Stimulated activated effector memory CD8-positive, alpha-beta T cell treated with anti-CD3 and anti-CD28 coated beads, Interleukin-12 subunit alpha, Interleukin-12 subunit beta, amount 100 ng/mL, for 72 hours (primary cell): ENCODE measurements at places on chromosomes 16 and 17.

DNA sequence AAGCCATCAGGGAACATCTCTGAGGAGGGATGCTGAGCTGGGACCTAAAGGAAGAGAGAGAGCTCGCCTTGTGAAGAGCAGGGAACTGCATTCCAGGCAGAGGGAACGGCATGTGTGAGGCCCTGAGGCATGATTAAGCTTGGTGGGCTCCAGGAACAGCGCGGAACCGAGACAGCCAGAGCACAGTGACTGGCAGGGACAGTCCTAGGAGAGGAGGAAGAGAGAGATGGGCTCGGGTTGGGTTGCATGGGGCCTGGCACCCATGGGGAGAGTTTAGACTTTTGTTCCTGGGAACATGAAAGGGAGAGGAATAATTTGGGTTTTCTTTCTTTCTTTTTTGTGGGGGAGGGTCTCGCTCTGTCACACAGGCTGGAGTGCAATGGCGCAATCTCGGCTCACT lies 39.2 kb upstream of the CPNE2 start:
- DNase-seq, result no peak

- no peak for DNase-seq
Measured at GRCh38 chr16:88338111-88338510, 44.6 kb upstream of the ZNF469 start.

GRCh38 chr17:59355702-59356325 lies 24.4 kb downstream of the YPEL2 start:
- DNase-seq, result no peak

DNA sequence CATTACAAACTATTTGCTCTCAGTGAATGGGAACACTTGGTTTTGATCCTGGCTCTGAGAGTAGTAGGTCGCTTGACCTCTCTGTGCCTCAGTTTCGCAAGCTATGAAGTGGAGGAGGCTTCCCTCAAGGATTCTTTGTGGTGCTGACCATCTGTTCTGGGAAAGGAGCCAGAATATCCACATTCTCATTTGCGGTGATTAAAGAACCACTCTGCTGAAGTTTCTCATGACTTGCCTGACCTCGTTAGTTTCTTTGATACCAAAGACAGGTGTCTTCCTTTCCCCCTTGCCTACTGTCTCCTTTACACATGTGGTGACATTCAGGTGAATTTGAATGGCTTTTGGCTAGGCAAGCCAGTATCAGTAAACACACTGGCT lies 116.0 kb downstream of the SNX29 start:
- DNase-seq, result no peak

DNA sequence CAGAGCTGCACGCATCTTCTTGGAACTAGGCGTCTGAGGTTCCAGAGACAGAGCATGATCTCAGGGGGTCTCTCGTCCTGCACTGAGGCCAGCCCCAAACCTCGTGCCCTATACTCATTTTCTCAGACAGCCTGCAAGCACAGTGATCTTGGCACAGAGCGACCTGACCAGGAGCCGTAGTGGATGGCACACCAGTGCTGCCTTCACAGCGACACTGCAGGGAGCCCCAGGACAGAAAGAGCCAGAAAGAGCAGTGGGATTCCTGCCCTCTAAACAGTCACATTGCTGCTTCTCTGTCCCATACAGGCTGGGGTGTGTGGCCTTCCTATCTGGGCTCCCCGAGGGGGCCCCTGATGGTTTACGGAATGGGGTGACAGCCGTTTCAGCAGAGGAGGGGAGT lies 131.0 kb downstream of the RBFOX3 start:
- no peak for DNase-seq

DNA sequence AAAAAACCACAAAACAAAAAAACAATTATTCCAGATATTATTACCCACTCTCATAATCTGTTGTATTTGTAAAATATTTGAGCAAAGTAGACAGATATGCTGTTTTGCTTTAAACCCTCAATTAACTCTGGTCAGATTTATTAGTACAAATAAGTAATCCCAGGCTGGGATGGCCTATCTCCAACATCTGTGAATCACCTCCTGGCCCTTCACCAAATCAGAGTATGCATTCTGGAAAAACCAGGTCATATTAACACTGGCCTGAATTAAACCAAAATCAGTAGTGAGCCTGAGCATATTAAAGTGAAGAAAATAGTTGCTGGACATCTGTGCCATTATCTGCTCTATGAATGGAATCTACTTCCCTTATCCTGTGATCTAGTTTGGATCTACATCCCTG lies 41.0 kb downstream of the STAT3 start:
- DNase-seq, result no peak

- no peak for DNase-seq
Measured at GRCh38 chr17:51820252-51820651, 338.3 kb downstream of the CA10 start.

DNA sequence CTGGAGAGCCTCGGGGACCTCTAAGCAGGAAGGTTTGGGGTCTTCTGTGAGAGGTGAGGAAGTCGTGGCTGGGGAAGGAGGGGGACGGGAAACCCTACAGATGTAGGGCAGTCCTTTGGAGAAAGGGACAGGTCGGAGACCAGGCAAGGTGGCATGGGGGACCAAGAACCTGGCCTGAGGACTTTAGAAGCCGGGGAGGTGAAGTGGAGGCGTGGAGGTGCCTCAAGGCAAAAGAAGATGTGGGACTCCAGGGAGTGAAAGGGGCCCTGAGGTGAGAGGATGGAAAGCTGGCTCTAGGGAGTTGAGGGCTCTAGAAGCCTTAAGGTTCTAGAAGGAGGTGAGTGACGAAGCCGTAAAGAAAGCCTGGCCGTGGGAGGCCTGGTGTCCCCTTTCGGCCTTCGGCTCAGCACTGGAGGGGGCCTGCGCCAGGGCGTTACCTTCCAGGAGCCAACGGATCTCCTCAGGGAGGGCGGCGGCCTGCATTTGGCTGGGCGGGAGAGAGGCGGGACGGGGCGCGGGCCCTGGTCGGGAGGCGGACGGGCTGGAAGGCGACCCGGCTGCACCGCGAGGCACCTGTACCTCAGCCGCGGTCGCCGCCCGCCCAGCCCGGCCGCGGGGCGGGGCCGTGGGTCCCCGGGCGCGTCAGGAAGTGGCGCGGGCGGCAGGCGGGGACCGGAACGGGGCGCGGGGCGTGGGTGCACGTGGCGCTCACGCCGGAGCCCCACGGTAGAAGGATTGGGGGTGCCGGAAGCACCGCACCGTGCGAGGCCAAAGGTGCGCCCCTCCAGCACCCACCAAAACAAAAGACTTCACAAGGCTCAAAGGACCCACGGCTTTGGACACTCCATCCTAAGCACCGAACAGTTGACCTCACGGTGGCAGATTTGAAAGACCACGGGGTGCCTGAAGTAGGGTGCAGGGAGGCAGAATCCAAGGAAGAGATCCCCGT lies at the start of gene SKAP1:
SKAP1 (minus strand) TSS at position 577 of the 949 bp plus-strand sequence.
- peak; percentile 79 for DNase-seq

GRCh38 chr17:1182811-1183170 lies 3.0 kb upstream of the ABR start:
- no peak for DNase-seq

DNA sequence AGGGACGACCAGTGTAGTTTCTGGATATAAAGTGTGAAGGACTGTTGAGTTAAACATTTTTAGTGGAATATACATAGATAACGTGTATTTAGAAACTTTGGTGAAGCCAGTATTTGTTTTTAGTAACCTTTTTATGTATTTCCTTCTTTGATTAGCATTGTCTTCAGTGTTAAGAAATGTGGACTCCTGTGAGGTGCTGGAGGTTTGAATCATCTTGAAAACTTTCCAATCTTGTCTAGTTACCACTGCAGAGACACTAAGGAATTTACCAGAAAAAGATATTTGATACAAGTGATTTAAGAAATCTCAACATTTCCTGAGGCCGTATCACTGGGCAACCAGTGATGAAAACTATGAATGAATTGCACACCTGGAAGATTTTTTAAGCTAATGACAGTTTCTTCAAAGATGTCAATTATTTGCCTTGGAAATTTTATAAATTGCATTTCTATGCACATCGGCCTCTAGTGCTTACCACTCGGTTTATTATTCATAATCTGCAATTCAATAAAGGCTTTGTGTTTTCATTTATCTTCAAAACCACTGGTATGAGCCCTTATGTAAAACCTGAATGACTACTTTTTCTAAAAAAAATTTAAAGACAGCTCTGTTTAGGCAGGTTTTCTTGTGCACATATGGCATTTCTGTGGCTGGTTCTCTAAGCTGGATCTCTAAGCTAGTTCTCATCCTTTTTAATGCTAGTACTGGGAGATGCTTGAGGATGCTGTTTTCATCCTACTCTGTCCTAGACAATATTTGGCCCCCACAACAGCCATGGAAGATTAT lies 31.4 kb upstream of the ADCY7 start:
- no peak for DNase-seq

- DNase-seq, result no peak
Measured at GRCh38 chr16:26371349-26371869, 679.6 kb downstream of the HS3ST4 start.

DNA sequence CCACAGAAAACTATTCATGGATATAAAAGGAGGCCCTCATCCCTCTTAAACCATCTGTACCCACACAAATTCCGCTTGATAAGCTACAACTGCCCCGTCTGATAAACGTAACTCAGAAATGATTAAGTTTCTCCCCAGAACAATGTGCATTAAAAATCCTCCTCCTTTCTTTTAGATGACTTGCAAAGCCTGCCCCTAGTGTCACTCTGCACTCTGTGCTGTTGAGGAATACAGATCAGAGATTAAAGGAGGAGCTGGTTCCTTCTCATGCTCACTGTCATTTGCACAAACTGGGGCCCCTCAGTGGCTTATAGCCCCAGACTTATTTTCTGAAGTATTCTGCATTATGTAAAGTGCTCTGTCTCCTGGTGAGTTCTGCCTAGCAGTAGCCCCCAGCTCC lies 33.3 kb downstream of the CDRT15 start:
- peak; percentile 30 for DNase-seq
